ENCODE measurements at places on chromosomes 11 and 22.
A peak's percentile ranks its signal among the peaks of the same experiment; 100 is the strongest.

- DNase-seq, result no peak
Observed at GRCh38 chr11:65440831-65441499, 18.4 kb downstream of the NEAT1 start.

DNA sequence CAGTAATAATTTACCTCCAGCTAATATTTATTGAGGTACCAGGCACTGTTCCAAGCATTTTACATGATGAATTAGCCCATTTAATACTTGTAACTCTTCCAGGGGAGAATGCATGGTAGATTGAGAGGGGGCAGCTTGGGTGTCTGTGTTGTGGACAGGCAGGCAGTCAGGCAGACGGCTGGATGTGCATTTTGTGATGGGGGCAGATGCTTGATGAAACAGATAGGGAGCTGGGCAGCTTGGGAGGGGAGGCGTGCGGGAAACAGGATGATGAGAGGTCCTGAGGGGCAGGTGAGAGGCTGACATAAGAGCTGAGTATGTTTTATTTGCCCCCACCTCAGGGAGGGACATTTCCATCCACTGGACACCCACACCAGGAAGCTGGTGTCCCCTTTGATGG lies 33.1 kb upstream of the SHISAL1 start:
- no peak for DNase-seq

- no peak for DNase-seq
Observed at GRCh38 chr11:14538271-14538925, 18.2 kb upstream of the PSMA1 start.

- DNase-seq, result no peak
Observed at GRCh38 chr11:66851698-66852465, 5.0 kb upstream of the LRFN4 start.

GRCh38 chr11:101470881-101471520 lies 112.8 kb downstream of the TRPC6 start:
- no peak for DNase-seq

- no peak for DNase-seq
Observed at GRCh38 chr11:93532806-93533205, 10.4 kb downstream of the SMCO4 start.

- no peak for DNase-seq
Observed at GRCh38 chr22:38348751-38349496, 31.7 kb upstream of the CSNK1E start.

GRCh38 chr11:118917481-118918127 lies 8.1 kb downstream of the BCL9L start:
- DNase-seq, result no peak

DNA sequence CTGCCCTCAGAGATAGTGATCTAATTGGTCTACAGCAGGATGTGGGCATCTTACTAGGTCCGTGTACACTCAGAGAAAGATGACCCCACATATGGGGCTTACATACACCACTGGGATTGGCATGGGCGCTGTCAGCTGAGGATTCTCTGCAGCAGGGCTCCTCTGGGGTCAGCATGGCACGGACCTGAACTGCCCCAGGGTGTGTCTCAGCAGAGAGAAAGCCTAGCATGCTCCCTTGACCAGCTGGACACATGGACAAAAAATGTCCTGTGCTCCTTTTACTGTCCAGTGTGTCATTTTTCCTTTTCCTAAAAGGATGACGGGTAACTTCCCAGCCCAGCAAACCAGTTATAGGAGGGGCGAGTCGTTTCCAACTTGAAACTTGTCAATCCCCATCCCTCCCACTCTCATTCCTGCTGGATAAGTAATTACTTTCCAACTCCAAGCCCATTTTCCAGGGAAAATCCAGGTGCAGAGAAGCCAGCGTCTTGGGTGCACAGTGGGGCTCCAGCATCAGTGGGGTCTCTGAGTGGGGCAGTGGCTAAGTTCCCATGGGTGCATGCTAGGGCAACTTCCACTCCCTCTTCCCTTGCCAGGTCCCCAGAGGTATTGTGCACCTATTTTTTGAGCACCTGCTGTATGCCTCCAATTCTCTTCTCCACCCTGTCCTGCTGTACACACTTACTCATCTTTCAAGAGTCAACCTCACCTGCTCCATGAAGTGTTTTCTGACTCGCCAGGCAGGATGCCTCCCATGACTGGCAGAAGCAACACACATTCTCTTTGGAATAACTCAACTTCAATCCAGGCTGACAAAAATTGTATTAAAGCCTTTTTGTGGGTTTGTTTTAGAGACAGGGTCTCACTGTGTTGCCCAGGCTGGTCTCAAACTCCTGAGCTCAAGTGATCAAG lies 5.0 kb downstream of the VSTM5 start:
- no peak for DNase-seq

GRCh38 chr11:46916286-46917108 lies 1.9 kb downstream of the LRP4 start:
- no peak for DNase-seq

DNA sequence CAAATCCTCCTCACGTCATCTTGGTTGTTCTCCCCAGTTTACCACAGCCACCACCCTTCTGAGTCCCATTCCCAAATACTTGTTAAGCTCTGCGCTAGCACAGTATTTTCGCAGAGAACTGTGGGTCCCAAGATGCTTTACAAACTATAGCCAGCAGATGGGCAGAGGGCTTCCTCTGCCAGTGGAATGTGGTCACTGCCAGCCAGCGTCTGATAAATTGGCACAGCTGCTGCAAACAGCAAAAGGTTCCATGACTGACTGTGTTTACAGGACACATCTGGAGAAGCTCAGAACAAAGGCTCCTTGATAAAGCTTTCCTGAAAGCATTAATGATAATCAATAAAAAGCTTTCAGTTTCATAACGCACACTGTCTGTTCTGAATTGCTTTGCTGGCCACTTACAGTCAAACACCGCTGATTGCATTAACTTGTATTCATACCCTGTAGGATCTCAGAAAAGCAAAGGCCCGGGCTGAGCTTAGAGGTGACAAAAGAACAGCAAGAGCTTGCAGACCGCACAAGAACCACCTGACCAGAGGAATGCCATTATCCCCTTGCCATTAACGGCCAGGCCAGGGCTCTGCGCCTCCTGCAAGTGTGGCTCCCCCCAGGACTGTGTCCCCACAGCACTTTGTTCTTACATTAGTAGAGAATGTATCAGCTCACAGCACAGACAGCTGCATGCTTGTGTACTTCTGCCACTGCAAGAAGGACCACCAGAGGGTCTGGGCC lies 120.6 kb downstream of the MICAL3 start:
- peak; percentile 39 for DNase-seq

- DNase-seq, result no peak
Observed at GRCh38 chr22:20405931-20406685, 12.2 kb downstream of the ZNF74 start.

DNA sequence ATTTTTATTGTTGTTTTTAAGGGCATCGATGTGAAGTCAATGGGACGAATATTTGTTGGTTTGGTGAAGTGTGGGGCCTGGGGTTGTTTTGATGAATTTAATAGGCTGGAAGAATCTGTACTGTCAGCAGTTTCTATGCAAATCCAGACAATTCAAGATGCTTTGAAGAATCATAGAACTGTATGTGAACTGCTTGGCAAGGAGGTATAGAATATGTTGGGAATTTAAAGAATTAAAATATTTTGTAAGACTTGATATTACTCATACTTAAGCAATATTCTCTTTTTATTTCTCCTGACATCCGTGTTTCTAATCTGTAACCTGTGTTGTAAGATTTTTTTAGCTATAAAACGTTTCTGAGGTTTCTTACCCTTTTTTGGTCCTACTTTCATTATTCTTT lies 61.6 kb downstream of the DYNC2H1 start:
- no peak for DNase-seq

- no peak for DNase-seq
Observed at GRCh38 chr22:37663521-37664140, 5.1 kb downstream of the PDXP start.

DNA sequence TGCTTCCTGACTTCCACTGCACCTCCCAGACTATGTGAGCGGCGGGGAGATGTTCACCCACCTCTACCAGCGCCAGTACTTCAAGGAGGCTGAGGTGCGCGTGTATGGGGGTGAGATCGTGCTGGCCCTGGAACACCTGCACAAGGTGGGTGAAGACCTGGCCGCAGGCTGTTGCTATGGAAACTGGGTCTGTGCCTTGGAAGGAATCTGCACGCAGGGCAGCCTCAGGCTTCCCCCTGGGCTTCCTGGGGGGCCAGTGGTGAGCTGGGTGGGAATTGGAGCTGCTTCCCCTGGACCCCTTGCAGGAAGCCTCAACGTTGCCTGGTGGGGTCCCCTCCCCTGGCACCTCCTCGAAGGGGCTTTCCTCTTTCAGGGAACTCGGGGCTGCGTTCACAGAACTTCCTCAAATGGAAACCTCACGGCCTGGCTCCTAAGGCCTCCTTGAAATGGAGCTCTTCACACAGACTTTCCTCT lies 1.5 kb downstream of the RPS6KA4 start:
- DNase-seq, result no peak

Measured in hippocampal formation (tissue), 2 donors.